ENCODE measurements at places on chromosomes 5 and 9. TPM values are rescaled to one million over a fixed set of nuclear protein-coding genes. Genes with fewer than 3 reads are reported as not detected.

Gene SAXO1
- total RNA-seq: not detected

DNA sequence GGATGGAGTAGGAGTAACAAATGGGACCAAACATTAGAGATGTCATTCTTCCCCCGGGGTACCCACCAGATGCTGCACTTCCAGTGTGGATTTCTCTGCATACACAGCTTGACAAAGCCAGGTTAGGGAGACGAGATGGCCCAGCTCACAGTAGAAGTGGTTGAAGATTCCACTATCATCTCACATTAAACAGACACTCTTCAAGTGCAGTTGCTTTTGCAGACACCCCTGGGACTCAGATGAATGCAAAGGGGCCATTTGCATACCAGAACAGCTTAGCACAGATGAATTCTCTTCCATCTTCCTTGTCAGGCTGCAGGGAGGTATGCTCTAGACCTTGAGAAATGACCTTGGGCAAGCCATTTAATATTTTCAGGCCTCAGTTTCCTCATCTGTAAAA, 12.6 kb upstream of the C5orf58 start:
- DNase-seq: no peak

- DNase-seq: no peak
Observed at GRCh38 chr5:9269014-9269413, 276.9 kb downstream of the SEMA5A start.

- peak; percentile 75 for DNase-seq
Observed at GRCh38 chr5:144183254-144183889, 12.7 kb downstream of the KCTD16 start.
